ENCODE measurements at places on chromosomes 12 and 14.

DNA sequence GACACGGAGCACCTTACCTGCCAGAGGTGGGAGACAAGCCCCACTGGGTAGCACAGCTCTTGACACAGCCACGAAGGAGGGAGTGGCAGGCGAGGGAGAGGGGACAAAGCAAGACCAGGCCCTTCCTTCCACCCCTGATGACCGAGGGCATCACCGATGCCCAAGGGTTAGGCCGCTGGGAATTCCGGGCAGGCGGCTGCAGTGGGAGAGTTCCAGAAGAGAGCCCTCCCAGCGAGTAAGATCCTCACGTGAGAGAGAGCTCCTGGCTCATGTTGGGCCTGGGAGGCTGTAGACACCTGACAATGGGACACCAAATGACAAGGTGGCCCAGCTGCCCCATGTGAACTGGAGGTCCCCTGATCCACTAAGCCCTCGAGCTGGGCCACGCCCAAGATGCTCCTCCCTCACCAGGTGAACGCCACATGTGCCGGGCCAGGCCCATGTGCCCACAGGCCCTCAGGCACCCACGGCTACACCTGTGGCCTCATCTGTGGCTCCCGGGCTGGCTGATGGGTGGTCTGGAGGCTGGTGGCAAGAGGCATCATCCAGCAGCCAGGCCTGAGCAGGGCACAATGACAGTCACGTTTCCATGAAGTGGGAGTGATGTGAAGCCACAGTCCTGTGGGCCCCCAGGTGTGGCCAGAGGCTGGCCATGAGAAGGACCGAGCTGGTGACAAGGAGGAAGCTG lies 32.1 kb upstream of the C14orf180 start:
- no peak for DNase-seq

DNA sequence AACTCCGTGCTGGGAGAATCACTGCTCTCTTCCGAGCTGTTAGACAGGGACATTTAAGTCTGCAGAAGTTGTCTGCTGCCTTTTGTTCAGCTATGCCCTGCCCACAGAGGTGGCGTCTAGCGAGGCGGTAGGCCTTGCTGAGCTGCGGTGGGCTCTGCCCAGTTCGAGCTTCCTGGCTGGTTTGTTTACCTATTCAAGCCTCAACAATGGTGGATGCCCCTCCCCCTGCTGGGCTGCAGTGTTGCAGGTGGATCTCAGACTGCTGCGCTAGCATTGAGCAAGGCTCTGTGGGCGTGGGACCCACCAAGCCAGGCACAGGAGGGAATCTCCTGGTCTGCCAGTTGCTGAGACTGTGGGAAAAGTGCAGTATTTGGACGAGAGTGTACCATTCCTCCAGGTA lies 43.7 kb downstream of the GPR137C start:
- no peak for DNase-seq

DNA sequence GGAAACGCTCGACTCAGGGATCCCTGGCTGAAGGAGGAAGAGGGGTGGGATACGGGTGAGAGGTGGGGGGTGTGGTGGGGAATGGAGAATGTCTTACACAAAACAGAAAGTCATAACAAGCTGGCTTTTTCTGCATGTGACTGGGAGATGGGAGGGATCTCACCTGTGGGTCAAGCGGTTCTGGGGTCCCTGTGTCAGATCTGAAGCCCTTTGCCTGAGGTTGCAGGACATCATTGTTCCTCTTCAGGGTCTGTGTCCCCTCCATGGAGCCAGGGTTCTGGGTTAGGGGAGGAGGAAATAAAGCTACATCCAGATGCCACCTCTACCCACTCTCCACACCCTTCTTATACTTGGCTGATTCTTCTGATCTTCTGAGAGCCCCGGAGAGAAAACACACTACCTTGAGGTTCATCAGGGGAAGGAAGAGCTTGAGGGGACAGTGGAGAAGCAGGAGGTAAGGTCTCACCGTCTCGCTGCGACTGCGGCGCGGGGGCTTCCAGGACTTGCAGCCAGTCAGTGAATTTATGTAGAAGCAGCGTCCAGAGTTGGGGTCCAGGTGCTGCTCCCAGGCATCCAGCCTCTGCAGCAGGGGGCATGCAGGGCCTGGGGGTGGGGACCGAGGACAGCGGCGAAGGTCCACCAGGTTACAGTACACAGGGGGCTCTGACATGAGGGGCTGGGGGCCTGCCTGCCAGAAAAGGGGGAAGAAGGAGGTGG lies 2.5 kb downstream of the ARHGAP9 start:
- DNase-seq, result no peak

DNA sequence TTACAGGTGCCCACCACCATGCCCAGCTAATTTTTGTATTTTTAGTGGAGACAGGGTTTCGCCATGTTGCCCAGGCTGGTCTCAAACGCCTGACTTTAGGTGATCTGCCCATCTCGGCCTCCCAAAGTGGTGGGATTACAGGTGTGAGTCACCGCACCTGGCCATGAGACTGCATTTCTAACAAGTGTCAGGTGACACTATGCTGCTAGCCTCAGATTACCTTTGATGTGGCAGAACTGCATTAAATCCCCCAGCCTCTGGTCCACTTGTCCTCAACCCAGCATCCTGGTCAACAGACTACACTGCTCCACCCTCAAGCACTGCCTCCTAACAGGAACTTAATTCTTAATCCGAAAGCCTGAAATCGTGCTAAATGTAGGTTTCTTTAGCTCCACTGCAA lies 13.1 kb downstream of the LGMN start:
- no peak for DNase-seq

DNA sequence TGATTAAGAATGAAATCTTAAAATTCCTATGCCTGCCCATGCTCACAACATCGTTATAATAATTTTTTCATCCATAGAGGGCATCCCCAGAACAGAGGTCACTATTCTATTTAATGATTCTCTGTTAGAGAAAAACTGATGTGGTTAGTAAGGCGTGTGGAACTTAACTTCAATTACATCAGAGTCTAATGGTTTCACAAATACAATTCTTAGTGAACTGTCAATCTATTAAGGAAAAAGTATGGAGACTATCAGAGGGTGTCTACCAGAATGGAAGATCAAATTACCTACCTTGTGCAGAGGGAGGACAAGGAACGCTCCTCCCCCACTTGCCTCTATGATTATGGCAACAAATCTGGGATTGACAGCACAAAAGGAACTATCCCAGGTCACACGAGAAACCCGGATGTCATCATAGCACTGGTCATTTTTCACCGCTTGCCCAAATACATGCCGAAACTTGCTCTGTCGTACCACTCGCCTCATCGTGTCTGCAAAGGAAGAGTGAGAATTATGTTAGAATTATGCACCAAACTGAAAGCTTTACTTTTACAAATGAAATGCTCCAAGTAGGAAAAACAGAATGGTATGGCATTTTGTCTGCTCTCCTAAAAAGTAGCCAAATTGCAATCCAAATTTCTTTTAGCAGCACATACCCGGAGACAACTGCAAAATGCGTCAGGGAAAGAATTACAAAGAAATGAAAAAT lies 30.3 kb downstream of the CORO1C start:
- no peak for DNase-seq

GRCh38 chr14:104864267-104865080 lies 594 bp upstream of the CEP170B start:
- DNase-seq, result no peak

GRCh38 chr12:113467142-113467501 lies 4.5 kb downstream of the LHX5 start:
- no peak for DNase-seq

DNA sequence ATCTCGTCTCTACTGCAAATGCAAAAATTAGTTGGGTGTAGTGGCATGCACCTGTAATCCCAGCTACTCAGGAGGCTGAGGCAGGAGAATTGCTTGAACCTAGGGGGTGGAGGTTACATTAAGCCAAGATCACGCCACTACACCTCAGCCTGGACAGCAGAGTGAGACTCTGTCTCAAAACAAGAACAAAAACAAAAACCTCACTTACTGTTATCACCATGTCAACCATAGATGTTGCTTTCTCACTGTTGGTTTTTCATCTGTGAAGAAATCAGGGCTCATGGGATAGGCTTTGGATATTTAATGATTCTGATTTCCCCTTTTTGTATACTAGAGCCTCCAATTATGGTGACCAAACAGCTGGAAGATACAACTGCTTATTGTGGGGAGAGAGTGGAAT lies 49.7 kb upstream of the CHPT1 start:
- DNase-seq, result no peak

DNA sequence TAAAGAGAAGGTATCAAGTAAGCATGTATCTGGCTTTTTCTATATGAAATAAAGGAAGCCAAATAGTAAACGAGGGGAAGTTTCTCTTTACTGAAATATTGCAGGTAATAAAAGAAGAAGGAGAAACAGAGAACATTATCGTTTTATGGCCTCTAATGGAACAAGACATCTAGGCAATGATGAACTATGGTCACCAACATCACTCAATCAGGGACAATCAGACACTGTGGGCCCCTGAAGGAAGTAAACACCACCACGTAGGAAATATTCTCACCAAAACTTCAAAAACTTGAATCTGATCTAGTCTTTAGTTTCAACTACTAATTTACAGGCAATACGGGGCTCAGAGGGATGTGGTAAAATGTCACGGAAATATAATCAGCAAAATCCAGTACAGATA lies 15.9 kb downstream of the HEBP1 start:
- no peak for DNase-seq

DNA sequence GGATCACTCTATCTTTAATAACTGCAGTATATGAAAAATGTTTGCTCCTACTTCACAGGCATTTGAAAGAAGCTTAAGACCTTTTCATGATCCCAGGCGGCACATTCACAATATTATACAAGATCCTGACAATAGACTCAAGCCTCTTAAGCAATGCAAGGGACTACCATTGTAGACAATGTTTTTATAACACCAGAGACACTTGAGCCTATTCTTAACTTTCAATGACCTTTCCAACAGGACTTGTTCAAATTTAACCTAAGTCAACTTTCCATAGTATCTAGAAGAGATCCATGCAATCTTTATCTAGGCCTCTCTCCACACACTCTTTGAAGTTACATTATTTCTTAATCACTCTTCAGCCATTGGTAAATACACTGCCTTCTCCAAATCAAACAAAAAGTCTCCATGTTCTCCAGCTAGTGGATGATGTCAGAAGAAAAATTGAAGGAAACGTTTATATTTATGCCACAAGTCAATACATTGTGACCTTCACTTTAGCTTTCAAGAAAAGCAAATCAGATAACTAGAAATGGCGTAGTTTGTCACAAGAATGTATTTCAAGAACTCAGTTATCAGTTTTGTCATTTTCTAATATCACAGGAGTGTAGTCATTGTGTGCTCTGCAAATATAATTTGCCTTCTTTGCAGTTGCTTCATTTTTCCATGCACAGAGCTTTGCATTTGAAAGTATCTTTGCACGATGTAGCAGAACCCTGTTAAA lies 41.2 kb downstream of the PHLDA1 start:
- DNase-seq, result no peak

DNA sequence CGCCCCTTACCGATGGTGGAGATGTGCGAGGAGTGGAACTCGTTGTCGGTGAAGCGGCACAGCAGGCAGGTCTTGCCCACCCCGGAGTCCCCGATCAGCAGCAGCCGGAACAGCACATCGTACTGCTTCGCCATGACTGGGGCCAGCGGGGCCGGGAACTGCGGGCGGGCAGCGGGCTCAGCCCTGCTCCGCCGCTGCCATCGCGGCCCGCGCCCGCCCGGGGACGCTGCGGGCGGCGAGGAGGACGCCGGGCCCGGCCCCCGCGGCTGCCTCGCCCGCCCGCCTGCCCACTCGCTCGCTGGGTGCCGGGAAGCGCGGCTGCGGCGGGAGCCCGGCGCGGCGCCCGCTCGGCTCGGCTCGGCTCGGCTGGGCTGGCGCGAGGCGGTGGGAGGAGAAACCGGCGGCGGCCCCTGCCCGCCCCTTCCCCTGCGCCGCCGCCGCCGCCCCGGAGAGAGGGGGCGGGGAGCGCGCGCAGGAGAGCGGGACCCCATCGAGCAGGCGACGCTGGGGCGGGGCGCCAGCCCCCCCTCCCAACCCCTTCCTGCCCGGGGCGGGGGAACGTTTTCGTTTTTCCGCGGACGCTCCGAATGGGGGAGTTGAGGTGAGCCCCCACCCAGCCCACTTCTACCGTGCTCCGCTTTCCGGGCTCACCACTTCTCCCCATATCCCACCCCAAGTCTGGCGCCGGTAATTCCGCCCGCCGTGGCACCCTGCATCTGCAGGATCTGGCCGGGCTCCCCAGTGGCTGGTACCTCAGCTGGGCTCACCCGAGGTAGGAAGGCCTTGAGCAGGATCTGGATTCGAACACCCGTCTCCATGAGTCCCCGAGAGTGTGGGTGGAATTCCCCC lies at the start of gene RAB15:
TSS of gene RAB15 (minus strand) at position 394 of the 849 bp plus-strand sequence. CDS start at position 134, 260 bp downstream.
- no peak for DNase-seq

DNA sequence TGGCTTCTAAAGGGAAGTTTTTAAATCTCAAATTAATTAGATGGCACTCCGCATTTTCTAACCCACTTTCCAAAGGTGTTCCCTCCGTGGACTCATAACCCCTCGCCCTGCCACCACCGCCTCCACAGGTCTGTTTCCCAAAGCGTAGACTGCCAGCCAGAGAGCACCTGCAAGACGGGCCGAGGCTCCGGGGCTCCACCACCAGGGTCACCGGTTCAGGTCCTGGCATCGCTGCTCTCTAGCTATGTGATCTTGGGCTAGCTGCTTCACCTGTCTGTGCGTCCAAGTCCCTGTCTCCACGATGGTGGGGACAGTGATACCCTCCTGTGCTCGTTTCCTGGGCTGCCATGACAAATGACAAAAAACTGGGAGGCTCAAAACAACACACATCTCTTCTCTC lies 11.5 kb downstream of the RIMBP2 start:
- no peak for DNase-seq

DNA sequence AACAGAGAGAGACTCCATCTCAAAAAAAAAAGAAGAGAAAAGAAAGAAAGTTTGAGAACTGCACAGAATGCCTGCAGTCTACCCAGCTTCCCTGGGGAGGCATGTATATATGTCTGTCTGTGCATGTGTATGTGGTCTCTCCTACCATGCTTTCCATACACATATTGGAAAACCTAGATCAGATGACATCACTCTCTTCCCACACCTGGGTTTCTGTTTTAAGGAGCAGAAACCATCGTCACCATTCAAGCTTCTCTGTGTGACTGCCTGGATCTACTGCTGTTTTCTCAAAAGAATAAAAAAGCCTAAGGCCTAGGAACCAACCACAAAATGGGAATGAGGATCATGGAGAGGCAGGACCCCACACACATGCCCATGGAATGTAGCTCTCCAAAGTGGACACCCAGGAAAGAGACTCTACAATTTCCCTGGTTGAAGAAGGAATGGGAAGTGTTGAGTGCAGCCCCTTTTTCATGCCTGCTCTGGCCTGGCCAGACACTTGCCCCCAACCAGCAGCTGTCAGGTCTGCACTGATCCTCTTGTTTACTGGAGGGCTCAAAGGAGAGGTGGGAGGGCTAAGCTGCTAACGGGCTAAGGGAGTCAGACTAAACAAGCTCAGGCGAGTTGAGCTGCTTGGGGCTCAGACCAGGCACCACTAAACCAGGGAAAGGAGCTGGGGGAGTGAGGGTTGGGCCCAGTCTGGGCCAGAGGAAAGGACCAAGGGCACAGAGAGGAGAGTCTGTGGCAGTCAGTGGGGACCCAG lies 7.7 kb upstream of the PCK2 start:
- no peak for DNase-seq

DNA sequence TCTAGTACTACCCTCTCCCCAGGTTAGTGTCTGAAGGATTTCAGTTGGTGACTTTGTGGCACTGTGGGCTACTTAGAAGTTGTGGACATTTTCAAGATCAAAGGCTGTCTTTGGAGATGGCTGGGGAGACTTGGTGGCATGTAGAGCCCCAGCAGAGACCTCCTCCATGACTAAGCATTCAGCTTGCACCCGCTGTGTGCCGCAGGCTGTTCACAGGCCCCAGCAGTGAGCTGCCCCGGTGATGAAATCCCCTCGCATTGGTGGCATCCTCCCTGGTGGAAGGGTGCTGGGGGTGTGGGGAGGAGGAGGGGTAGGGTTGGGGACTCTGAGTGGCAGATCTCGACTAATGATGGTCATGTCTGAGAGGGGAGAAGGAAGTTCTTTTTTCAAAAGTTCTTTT lies 173.9 kb downstream of the TSPAN9 start:
- DNase-seq, result no peak

Measured in skeletal muscle cell (primary cell).